GM18507 (cell line): ENCODE measurements at places on chromosomes 12 and 14.
A peak's percentile ranks its signal among the peaks of the same experiment; 100 is the strongest.

DNA sequence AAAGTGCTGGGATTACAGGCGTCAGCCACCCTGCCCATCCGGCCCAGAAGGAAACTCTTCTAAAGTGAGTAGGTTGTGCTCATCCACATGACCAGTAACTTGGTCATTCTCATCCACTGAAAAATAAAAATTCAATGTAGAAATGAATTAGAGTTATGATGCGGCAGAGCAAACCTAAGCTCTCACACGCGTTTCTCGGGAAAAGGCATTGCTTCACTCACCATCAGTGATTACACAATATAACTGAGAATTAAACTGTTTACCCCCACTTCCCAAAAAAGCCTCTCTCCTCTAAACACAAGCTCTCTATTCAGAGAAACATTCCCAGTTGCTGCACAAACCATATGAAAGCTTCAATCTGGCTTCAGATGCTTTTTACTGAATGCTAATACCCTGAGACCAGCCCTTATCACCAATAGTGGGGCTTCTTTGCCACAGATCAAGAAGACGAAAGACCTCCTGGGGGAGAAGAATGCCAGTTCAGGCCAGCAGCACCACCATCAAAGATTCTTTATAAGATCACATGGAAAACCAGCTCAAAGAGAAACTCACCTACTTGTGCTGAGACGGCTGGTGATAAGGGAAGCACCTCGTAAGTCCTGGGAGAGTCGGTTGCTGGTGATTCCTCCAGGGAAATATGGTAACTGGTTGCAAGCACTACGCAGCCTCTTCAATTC lies 121.5 kb upstream of the SFSWAP start:
- DNase-seq, result no peak

- DNase-seq, result no peak
Measured at GRCh38 chr12:124627956-124628355, 60.5 kb upstream of the NCOR2 start.

- no peak for DNase-seq
Measured at GRCh38 chr12:3081091-3081490, 3.9 kb downstream of the TSPAN9 start.

GRCh38 chr14:50061664-50062437 lies 54.5 kb downstream of the VCPKMT start:
- no peak for DNase-seq

- DNase-seq, result no peak
Measured at GRCh38 chr12:84397846-84398245, 514.8 kb downstream of the SLC6A15 start.

DNA sequence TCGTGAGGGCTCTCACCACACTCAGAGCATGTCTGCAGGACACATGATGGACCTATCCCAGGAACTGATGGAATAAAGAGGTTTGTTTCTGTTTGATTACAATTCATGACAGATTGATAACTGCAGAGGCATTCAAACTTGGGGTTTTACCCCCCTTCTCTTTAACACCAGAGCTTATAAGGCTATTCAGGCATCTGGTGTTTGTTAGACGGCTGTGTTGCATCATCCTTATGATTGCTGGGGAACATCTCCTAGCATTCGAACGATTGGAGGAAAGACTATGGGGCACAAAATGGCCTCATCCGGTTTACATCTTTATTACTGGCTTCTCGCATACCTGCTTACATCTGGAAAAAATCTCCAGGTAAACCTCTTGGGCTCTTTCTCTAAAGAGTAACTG lies 191.8 kb downstream of the MSRB3 start:
- DNase-seq, result no peak

- no peak for DNase-seq
Measured at GRCh38 chr12:85277191-85277590, 2.8 kb upstream of the ALX1 start.

DNA sequence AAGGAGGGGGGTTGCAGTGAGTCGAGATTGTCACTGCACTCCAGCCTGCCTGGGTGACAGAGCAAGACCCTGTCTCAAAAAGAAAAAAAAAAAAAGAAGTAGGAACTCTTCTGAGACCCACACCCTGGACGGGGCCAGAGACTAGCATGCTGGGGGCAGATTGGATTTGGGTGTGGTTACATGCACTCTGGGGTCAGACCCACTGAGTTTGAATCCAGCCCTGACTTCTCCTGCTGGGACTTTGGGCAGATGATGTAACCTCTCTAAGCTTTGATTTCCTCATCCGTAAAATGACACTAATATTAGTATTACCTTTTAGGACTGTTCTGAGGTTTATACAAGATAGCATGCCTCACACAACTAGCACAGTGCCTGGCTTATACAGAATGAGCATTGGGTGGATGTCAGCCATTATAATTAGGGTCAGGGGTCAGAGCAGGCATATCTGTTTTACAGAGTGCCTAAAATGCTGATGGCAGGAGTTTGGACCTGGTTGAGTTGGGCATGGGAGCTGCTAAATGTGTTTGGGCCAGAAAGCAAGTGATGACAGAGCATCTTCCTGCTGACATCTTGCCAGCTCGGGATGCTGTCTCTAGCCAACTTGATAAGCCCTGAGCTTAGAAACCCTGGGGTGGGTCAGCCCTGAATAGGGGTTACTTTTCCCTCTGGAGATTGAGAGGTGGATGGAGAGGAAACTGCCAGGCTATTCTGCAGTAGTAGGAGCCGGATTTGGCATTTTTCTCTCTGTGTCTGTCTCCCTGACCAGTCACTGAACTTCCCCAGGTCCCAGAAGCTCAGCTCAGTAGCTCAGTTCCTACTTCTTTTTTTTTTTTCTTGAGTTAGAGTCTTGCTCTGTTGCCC lies 15.5 kb downstream of the TPCN1 start:
- no peak for DNase-seq

DNA sequence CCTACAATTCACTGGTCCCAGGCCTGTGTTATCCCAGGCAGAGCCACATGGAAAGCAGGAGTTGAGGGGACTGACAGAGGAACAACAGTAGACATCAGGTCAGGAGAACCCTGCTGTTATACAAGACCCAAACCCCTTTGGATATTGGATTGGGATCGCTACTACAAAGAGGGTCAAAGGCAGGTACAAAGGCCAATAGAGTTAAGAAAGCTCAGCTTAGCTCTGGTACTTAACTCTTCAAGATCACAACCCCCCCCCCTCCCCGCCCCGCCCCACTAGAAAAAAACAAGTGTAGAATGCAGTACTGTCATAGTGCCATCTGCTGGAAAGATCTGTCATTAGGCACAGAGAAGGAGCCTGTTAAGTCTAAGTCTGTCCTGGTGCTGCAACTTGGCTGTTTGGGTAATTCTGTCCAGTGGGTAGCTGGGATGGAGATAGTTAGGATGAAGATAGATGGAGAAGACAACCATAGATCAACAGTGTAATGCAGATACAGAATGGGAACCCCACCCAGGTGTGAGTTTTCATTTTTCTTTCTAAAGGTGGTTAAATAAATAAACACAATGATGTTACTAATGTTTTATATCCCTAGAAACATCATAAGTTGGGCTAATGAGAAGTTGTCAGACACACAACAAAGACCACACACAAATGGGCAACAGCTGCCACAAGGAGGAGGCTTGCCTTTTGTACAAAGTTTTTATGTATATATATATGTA lies 17.2 kb downstream of the REM2 start:
- DNase-seq, result peak; percentile 22

DNA sequence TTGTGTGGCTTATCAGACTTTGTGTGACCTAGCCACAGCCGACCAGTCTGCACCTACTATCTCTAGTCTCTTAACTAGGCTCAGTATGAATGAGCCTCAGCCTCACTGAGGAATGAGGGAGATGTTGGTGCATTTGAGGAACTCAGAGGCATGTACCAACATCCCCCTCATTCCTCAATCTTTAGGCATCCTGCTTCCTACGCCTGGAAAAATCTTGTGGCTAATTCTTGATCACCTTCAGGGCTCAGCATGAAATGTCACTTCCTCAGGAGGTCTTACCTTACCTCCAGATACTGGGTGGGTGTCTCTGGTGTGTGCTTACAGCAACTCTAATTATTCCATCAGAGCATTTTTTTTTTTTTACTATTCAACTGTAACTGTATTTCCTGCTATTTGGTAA lies 148.8 kb upstream of the TMCC3 start:
- DNase-seq, result no peak

DNA sequence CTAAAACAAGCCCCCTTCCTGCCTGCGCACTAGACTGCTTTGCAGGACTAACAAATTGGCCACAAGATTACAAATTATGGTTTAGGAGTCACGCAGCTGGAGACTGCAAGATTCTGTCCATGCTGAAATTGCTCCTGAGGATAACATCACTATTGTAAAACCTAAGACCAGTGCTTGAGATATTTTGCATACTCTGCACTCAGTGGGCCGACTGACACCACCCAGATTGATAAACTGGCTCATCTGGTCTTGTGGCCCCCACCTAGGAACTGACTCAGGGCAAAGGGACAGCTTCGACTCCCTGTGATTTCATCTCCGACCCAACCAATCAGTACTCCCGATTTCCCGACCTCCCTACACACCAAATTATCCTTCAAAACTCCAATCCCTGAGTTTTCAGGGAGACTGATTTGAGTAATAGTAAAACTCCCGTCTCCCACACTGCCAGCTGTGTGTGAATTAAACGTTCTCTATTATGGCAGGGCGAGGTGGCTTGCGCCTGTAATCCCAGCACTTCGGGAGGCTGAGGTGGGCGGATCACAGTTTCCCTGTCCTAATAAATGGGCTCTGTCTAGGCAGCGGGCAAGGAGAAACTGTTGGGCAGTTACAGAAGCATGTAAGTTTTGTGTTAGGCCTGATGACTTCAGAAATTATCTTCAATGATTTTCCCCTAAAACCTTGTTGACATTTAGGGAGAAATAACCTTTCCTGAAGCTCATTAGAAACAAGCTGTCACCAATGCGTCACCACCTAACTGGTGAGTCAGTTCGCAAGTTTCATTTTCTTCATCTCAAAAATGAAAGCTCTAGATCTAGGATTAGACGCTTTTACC lies 5.3 kb upstream of the UBC start:
- DNase-seq, result no peak

- DNase-seq, result no peak
Measured at GRCh38 chr14:74203639-74204038, 35.6 kb upstream of the VSX2 start.

- no peak for DNase-seq
Measured at GRCh38 chr12:92411687-92412086, 266.0 kb upstream of the BTG1 start.

- no peak for DNase-seq
Measured at GRCh38 chr12:94336211-94336925, 123.3 kb downstream of the CEP83 start.

DNA sequence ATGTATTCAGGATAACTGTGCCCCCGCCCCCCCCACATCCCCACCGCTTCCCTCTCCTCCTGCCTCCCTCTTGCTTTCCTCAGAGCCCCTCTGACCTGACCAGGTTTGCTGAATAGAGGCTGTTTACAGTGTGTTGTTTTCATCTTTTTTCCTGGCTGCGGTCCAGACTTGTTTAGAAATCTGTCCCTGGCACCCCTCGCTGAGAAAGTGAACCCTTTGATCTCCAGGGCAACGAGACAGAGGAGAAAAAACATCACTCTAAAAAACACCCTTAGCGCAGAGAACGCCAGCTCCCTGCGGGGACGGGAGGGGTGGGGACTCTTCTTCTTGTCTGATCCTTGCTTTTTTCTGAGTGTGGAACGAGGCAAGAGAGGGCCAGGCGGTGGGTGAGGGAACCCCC lies 22.5 kb downstream of the SDS start:
- no peak for DNase-seq

DNA sequence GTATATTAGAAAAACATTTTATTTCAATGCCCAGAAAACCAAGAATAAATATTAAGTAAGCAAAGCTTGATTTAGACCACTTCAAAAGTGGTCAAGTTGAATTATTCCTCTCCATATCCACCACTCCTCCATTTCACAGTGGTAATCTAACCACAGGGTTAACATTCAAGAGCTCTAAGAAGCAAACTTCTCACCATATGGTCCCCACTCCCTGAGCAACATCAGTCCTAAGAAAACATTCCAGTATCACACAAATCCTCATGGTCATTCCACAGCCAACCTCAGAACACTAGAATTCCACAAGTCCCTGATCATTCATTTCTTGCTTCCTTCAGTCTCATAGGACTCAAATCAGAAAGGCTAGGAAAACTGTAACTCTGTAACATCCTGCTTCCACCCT lies 47.9 kb downstream of the ST8SIA1 start:
- DNase-seq, result no peak

DNA sequence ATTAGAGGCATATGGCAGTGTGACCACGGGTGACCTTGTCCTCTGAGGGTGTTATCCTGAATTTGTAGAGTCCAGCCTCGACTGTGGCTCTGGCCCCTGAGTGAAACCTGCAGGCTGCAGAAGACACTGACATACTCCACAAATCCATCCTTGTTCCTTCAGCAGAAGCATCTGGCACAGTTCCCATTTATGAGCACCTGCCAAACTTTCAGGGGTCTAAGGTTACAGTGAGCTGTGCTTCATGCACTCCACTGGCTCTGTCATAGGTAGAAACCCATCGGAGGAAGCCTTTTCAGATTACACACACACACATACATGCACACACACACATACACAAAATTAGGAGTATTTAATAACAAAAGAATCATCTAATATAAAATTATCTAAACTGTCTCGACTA lies 13.6 kb upstream of the NUAK1 start:
- DNase-seq, result no peak

GRCh38 chr12:98154850-98155249 lies 360.5 kb upstream of the TMPO start:
- no peak for DNase-seq

- no peak for DNase-seq
Measured at GRCh38 chr14:103199124-103199523, 75.9 kb downstream of the TNFAIP2 start.

DNA sequence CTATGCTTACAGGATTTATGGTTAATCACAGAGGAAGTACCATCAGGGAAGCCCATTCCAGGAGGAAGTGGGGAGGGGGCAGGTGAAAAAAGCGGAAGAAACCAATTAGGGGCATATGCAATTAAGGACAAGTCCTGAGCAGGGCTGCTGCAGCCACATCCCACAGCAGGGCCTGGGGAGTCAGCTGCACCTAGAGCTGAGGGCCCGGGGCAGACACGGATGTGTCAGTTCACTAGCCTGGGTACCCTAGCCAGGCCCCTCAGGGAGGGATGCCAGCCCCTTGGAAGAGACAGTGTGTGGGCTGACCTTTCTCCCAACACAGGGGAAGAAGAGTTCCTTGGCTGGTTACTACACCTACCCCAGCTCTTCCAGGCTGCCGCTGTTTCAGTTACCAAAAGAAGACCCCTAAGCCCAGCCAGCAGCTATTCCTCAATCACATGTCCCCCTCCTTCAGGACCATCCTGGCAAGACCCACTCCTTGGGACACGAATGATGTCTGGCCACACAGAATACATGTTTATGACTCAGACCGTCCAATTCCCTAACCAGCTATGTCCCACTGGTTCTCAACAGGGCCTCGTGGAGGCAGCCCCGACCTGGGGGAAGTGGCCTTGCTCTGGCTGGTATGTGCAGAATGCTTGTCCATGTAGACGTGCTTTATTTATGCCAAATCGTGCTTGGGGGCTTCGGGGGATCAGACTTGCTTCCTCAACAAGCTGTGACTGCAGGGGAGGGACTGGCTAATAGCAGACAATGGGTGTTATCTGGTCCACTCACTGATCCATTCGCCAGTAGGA lies 133.7 kb upstream of the RTL1 start:
- DNase-seq, result no peak

- DNase-seq, result no peak
Measured at GRCh38 chr14:96108911-96109310, 69.7 kb downstream of the C14orf132 start.
